ENCODE measurements at places on chromosomes 16 and 17.

DNA sequence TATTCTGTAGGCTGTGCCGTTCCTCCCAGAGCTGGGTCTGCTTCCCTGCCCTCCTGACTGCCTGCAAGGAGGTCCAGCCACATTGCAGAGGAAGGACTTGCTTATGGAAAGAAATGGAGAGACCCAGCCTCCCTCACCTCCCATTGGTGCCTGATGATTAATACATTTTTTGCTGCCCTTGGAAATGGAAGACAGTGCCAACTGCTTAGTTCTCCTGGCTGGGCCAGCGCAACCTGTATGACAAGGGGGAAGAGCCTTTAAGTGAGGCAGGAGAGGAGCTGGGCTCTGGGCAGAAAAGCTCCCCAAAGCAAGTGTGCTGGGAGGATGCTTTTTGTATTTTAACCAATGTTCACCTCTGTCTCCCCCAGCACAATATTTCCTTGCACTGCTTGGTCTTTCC, 238.5 kb downstream of the SOX9 start:
- no peak for DNase-seq

DNA sequence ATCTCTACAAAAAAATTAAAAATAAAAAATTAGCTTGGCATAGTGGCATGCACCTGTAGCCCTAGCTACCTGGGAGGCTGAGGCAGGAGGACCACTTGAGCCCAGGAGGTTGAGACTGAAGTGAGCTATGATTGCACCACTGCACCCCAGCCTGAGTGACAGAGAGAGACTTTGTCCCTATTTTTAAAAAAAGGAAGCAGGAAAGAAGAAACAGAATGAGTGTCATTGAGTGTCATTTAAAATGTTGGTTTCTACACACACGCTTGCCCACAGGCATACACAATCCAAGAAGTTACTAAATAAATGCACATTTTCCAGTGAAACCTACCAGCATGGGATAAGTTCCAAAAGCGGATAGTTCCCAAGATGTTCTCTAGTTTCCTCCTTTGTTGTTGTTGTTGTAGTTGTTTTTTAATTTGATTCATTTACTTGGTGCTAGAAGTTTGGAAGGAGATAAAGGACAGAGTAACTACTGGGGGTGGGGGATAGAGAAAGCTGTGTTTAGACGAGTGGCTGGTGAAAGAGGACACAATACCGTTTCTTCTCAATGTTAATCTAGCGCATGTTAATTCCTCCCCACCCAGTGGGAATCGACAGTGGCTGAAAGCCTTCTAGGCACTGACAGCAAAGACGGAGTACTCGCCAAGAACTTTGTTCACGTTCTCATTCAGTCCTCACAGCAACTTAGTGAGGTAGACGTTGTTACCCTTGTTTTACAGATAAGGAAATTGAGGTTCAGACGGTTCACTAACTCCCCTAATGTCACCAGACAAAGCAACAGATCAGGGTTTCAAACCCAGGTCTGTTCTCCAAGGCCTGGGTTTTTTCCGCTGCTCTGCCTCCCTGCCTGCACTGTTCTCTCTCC, 17.3 kb downstream of the MRPS23 start:
- no peak for DNase-seq

- DNase-seq, result no peak
Measured at GRCh38 chr16:84844559-84845495, 25.0 kb downstream of the CRISPLD2 start.

DNA sequence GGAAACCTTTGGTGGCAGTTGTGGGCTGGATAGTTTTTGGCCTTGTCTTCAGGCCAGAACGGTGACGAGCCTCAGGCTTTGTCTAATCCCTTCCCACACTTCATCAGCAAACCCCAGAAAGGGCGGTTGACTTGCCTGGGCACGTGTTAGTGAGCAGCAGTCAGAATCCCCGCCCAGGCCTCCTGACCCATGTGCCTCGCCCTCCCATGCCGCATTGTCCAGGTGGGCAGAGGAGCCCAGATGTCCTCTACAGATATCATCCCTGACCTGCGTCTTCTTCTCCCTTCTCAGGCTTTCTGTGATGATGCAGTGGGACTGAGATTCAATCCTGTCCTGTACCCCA, 82.5 kb downstream of the OR1D5 start:
- no peak for DNase-seq

DNA sequence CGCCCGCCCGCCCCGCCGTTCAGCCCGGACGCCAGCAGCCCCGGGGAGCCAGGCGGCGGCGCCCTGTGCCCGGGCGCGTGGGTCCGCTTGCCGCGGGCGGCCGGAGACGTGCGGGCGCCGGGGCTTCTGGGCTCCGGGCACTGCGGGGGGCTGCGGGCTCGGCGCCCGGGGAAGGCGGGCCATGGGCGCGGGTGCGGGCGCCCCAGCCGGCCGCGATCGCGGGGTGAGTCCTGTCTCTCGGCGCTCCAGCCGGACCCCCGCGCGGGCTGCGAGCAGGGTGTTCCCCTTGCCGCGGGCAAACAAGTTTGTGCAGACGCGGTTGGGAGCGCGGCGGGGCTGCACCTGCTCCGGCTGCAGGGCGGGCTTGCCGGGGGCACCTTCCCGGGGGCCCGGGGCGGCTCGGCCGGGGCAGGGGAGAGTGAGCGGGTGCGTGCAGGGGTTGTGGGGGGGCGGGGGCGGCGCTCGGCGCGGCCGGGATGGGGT, 292 bp downstream of the WSCD1 start:
- no peak for DNase-seq

Measured in HFFc6 (cell line).